ENCODE measurements at places on chromosomes 5 and 9.

DNA sequence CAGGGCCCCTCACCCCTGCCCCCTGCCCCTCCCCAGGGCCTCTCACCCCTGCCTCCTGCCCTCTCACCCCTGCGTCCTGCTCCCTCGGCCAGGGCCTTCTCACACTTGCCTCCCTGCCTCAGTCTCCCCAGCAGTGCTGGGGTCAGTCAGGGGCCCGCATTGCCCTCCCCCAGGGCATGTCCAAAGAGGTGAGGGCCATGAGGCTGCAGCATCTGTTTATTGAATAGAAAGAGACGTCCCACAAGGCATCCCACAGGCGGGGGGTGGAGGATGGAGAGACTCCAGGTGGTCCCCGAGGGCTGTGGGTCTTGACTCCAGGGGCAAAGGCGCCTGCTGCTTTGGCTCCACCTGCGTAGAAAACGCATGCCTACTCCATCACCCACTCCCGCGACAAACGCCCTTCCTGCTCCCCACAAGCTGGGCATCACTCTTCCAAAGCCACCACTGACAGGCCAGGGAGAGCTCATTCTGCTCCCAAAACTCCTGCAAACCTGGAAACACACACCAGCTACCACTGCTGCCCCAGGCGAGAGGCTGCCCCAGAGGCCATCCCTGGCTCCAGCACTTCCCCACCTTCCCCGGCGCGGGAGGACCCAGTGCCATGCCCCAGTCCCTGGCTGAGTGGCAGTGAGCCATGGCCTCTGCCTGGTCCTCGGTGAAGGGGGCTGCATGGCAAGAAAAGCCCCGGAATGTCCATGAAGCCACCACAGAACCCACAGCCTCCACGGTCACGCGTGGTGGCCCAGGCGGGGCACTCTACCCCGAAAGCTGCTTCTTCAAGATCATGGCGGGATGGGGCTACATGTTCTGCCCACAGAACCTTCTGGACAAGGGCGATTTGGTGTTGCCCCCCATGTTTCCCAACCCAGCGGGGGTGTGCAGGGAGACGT is 1.6 kb upstream of the LCN8 start:
- DNase-seq = no peak

DNA sequence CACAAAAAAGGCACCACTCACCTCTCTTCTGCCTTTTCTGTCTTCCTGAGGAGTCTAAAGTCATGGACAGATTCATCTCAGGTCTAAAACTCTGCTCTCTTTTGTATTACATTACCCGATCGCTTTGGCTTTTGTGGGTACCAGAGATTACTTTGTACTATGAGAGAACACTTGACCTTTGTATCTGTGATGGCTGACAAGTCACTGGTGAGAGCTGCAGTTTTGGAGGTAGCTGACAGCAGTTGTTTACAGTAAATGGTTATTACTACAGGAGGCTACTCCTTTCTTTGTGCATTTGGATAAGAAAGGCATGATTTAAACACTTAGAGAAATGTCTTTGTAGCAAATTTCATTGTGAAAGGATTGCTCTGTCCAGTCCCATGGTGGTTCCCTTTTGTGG is 307.3 kb downstream of the FBXL17 start:
- DNase-seq = no peak

DNA sequence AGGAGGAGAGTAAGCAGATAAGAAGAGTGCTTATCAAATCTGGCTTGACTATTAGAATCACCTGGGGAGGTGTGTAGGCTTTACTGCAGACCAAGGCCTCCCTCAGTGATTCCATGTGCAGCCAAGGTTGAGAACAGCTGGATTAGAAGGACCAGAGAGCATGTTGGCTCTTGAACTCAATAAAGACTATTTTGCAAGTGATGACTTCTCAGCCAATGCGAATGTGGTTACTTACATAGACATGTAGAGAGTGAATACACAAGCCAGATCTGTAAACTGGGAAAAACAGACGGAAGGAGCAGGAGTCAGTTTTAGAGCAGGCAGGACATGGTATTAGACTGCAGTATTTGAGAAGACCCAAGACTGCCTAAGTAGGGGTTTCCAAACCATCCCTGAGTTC is 48.5 kb downstream of the MAMDC2 start:
- DNase-seq = no peak

GRCh38 chr9:127779136-127779981 is 893 bp upstream of the SH2D3C start:
- DNase-seq = no peak

- DNase-seq = no peak
Observed at GRCh38 chr9:74775396-74775795, 112.3 kb downstream of the TRPM6 start.

- no peak for DNase-seq
Observed at GRCh38 chr9:4839470-4839912, 46.7 kb downstream of the RCL1 start.

- no peak for DNase-seq
Observed at GRCh38 chr9:84937180-84937579, 267.7 kb downstream of the NTRK2 start.

- DNase-seq = no peak
Observed at GRCh38 chr9:89431930-89432725, 65.8 kb downstream of the SEMA4D start.

DNA sequence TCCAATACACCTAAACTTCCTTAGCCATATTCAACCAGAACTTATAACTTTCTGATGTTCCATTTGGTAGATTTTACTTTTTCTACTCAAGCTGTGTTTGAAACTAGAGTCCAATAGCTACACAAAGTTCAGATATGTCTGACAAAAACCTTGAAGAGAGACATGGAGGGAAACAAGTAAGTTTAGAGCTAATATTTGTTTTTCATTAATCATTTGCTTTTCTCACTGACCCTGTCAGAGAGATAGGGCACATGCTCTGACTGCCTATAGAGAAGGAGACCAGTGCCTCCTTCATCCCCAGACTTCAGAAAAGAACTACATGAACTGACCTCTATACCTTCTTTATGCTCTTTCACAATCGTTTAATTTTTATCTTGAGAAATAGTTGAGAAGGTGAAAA is 157.0 kb upstream of the PPP1R2B start:
- DNase-seq = no peak

DNA sequence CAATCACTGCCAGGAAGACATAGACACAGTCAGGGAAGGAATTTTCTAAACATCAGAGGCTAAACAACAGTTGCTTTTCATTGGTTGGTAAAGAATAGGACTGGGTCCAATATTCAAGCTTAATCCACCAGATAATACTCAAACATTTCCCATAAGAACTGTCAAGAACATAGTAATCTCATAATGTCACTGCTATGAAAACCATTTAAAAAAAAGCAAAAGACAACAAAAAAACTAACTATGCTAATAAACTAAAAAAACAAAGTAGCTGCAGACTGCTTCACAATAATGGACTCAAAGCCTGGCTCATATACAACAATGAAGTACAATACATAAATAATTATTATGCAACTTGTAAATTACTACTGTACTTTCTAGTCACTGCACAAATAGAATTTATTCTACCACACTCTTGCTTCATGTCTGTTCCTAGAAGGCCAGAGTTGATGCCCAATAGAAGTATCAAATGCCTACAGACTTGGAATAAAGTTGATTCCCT is 148.7 kb downstream of the MLLT3 start:
- no peak for DNase-seq

- DNase-seq = no peak
Observed at GRCh38 chr9:125681657-125682056, 25.4 kb downstream of the MAPKAP1 start.

GRCh38 chr5:98341038-98342032 is 432.1 kb upstream of the RGMB start:
- no peak for DNase-seq

DNA sequence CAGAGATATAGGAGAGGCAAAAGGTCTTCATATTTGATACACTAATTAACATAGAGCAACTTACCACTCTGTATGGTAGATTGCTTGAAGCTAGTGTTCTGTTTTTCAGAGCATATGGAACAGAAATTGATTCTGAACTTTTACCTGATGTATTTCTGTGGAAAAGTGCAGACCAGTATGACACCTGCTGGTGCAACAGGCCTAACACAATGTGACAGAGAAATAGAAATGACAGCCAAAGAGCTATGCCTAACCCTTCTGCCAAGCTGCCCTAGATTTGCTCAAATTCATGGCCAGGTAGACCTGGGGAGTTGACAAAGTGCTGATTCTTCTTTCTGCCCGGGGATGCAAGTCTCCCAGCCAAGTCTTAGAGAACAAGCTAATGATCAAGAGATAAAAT is 65.4 kb upstream of the RNF180 start:
- no peak for DNase-seq

DNA sequence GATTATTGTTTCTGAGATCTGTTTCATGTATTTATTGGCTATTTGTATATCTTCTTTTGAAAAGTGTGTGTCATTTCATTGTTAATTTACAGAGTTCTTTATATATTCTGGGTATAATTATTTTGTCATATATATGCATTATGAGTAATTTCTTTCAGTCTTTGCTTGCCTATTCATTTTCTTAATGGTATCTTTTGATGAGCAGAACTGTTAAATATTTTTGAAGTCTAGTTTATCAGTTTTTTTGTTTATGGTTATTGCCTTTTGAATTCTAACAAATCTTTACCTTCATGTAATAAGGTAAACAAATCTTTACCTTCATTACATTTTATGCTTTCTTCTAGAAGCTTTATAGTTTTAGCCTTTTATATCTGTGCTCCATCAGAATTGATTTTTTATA is 66.4 kb downstream of the CSNK1G3 start:
- DNase-seq = no peak

DNA sequence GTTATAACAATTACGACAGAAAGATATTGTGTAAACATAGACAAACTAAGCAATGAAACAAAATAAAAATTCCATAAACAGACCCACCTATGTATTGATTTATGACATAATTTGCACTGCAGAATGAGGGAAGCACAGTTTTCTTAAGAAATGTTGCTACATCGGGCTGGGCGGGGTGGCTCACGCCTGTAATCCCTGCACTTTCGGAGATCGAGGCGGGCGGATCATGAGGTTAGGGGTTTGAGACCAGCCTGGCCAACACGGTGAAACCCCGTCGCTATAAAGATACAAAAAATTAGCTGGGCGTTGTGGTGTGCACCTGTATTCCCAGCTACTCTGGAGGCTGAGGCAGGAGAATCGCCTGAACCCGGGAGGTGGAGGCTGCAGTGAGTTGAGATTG is 1344.4 kb upstream of the WWC1 start:
- no peak for DNase-seq

DNA sequence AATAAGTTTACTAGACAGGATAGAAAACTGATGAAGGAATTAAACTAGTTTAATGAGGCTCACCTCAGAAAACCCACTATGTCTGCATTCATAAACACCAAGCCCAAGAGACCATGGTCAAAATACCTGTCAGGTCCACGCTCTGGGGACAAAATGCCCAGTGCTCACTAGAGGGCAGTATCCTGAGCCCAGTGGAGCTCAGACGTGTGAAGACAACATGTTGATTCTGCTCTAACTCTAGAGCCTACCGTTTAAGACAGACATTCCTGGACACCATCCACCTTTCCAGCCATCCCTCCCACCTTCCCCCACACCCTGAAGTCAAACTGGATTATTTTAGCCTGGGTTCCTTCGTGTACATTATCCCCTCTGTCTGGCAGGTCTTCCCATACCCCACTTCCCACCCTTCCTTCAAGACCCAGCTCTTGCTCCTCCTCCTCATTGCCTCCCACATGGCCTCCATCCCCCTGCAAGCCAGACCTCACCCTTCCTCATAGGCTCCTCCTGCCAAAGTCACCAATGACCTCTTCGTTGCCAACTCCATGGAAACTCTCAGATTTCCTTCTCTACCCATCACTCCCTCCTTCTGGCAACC is 142.3 kb upstream of the FSTL4 start:
- DNase-seq = no peak

- peak; percentile 13 for DNase-seq
Observed at GRCh38 chr5:36389245-36389644, 87.5 kb upstream of the RANBP3L start.

DNA sequence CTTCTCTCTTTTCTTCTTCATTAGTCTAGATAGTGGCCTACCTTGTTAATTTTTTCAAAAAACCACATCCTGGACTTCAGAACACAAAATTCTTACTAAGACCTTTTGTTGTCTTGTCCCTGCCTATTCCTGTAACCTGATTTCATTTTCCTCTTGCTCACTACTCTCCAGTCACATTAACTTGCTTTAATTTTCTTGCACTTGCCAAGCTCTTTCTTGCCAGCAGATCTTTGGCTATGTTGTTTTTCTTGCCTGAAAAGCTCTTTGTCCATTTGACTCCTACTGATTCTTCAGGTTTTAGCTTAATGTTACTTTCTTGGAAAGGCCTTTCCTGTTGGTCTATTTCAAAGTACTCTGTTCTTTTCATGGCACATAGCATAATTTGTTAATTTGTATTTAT is 356.8 kb downstream of the OSTF1 start:
- no peak for DNase-seq

GRCh38 chr9:114484215-114484853 is 20.9 kb downstream of the WHRN start:
- no peak for DNase-seq

GRCh38 chr9:135249711-135250110 is 162.2 kb downstream of the OLFM1 start:
- no peak for DNase-seq

GRCh38 chr9:115786321-115786720 is 367.3 kb upstream of the PAPPA start:
- DNase-seq = no peak

- no peak for DNase-seq
Observed at GRCh38 chr9:16410601-16411280, 459.7 kb downstream of the BNC2 start.

- no peak for DNase-seq
Observed at GRCh38 chr5:172048539-172049101, 42.2 kb upstream of the FBXW11 start.

GRCh38 chr9:90137801-90138200 is 504.8 kb downstream of the DIRAS2 start:
- DNase-seq = no peak

GRCh38 chr5:146662229-146662628 is 146.2 kb upstream of the GPR151 start:
- DNase-seq = no peak

GRCh38 chr5:138824516-138824915 is 50.6 kb downstream of the LRRTM2 start:
- no peak for DNase-seq

- DNase-seq = no peak
Observed at GRCh38 chr5:38373743-38374142, 115.4 kb downstream of the EGFLAM start.

DNA sequence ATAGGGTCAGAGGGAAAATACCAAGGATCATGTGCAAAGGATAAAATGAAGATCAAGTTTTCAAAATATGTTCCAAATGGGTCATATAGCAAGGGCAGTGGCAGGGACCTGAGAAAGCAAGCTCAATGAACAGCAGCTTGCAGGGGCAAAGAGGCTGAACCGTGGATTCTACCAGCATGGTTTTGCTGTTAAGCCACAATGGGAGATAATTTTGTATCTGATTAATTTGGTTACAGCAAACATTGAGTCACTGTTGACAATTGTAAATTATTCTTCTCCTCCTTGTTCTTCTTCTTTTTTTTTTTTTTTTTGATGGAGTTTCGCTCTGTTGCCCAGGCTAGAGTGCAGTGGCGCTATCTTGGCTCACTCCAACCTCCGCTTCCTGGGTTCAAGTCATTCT is 18.4 kb upstream of the ERAP2 start:
- DNase-seq = no peak
